HFFc6 (cell line): ENCODE measurements at places on chromosomes 2 and 18. TPM values are rescaled to one million over a fixed set of nuclear protein-coding genes. Genes with fewer than 3 reads are reported as not detected.

GRCh38 chr2:16816016-16816415 lies 150.4 kb upstream of the CYRIA start:
- DNase-seq, result no peak

DNA sequence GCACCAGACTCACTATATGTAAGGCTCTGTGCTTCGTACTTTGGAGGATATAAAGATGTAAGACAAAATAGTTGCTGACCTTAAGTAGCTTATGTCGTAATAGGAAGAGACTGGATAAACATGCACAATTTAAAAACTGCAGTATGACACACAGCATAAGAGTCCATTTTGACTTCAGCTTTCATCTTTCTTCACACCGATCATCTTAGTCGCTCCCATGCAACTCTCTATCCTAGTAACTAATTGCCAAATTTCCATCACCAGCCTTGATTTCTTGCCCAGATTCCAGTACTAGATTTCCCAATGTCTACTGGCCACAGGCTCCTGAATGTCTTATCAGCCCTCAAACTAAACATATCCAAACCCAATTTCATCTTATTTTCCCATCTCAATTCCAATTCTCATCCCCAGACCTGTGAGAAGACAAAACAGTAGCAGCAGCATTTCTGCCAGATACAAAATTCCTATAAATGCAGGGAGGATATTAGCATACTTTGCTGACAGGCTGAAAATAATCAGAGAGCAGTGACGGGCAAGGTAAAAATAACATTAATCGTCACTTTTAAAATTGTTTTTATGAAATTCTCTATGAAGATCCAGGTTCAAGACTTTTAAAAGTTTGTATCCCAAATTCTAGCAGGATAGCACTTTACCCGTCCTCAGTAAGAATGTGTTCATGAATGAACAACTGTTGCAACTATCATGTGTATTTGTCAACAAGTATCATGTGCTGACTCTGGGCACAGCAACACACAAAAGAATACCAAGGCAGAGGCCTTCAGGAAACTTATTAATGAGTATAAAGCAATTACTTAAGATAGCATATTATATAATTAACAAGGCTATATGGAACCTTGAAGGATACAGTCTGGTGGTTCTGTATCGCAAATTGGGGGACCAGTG lies 42.2 kb downstream of the KIDINS220 start:
- peak; percentile 74 for DNase-seq

- DNase-seq, result peak; percentile 82
Observed at GRCh38 chr2:201854841-201855240, 48.5 kb downstream of the CDK15 start.

GRCh38 chr2:42804338-42804737 lies 12.0 kb upstream of the HAAO start:
- no peak for DNase-seq

GRCh38 chr18:63238693-63239075 lies 80.9 kb downstream of the BCL2 start:
- no peak for DNase-seq

GRCh38 chr2:119407430-119408220 lies 24.0 kb upstream of the TMEM37 start:
- peak; percentile 41 for DNase-seq

GRCh38 chr2:45898819-45899218 lies 247.3 kb downstream of the PRKCE start:
- DNase-seq, result no peak

- no peak for DNase-seq
Observed at GRCh38 chr2:74766780-74767179, 67.1 kb upstream of the HK2 start.

DNA sequence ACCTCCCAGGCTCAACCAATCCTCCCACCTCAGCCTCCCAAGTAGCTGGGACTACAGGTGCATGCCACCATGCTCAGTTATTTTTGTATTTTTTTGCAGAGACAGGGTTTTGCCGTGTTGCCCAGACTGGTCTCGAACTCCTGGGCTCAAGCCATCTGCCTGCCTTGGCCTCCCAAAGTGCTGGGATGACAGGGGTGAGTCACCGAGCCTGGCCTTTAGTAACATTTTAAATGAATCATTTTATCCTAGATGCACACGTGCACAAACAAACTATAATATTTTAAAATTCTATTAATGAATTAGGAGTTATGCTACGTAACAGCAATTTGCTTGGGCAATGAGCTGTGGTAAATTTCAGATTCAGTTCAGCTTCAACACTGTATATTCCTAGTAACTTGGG lies 862.5 kb upstream of the ID2 start:
- DNase-seq, result peak; percentile 12

DNA sequence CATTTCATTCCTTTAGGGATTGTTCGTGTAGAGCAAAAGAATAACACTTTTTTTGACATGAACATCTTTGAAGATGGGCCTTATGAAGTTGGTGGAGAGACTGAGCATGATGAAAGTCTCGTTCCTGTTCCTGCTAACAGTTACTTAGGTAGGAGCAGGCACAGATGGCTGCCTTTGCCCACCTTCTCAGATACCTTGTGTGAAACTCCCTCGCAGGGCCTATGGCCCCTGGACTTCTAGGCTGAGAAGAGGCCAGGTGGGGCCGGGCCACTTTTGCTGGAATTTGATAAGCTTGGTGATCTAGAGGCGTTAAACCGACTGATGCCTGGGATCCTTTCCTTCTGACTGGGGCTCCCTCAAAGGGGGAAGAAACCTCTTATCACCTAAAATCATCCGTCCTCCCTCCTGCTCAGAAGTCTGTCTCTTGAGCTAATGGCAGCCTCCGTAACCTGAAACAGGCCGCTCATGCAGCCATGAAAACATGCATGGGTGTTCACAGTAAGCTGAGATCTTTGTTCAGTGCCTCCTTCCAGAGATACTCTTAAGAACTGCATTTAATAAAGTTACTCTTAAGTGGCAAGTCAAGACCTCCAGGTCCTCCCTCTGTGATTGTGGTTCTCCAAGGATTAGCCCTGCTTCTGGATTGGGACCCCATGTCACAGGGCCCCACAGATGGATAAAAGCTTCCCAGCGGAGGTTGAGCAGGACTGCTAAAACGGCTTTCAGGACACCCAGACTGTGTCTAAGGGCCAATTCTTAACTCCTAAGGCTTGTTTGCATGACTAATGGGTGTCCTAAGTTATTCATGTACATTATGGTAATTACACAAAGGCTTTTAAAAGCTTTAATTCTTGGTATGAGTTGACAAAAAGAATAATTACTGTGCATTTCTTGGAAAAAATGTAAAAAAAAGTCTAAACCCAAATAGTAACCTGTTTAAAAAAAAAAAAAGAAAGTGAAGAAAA lies 43.9 kb downstream of the ITGA6 start:
- no peak for DNase-seq

DNA sequence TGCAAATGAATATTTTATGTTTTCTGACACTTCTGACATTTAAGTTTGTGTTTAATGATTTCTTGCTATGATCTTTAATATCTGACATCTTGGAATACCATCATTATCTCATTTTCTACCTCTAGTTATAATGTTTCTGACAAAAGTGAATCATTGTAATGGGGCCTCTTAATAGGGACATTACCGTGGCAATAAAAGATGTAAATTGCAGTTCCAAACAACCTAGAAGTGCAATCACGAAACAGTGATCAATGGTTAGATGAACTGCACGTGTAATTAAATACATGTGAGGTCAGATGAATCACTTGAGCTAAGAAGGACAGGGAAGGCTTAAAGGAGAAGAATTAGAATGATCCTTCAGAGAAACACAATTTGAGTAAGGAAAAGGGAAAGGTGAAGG lies 1078.3 kb downstream of the DPP10 start:
- DNase-seq, result no peak

- DNase-seq, result no peak
Observed at GRCh38 chr2:215420471-215420935, 15.4 kb downstream of the FN1 start.

GCG gene
- total RNA-seq, result not detected in 2 replicates

TGFA gene
- total RNA-seq, result 0.18 to 0.26 TPM in 2 of 3 replicates, not detected in the other

SH3BP4 gene
- total RNA-seq, result 79.3 to 87.2 TPM (median 85.2 TPM) in 3 replicates

EML4 gene
- total RNA-seq, result 31.7 and 35.8 TPM in 2 replicates

TSPYL6 gene
- not detected in 2 replicates for total RNA-seq

ST6GAL2 gene
- 0.21 TPM in 1 of 2 replicates, not detected in the other for total RNA-seq
